ENCODE measurements at places on chromosomes 7 and 10.
A peak's percentile ranks its signal among the peaks of the same experiment; 100 is the strongest.

- no peak for DNase-seq
Observed at GRCh38 chr10:100157156-100157555, 28.7 kb downstream of the ERLIN1 start.

GRCh38 chr7:102068846-102069245 lies 217.8 kb upstream of the SH2B2 start:
- DNase-seq, result no peak

- no peak for DNase-seq
Observed at GRCh38 chr7:15781944-15782343, 95.5 kb upstream of the MEOX2 start.

- DNase-seq, result no peak
Observed at GRCh38 chr7:50449501-50449880, 659 bp downstream of the FIGNL1 start.

DNA sequence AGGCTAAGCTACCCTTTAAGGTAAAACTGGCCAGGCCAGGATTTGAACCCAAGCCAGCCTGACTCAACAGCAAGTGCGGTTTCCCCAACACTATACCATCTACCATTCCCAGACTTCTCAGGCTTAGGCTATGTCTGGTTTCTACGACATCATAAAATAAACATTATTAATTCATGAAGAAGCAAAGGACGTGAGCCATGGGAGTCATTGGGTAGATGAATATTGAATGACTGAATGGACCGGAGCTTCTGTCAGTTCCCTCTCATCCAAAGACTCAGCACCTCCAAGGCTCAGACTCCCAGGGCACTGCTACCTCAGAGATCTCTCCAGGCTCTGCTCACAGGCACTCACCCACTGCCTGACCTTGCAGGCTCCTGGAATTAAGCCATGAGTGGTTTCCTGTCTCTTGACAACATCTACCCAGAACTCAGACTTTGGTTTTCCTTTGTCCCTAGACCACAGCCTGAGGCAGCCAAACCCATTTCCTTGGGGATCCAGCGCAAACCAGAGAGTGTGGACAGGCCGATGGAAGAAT lies 64.6 kb upstream of the STEAP1B start:
- no peak for DNase-seq

DNA sequence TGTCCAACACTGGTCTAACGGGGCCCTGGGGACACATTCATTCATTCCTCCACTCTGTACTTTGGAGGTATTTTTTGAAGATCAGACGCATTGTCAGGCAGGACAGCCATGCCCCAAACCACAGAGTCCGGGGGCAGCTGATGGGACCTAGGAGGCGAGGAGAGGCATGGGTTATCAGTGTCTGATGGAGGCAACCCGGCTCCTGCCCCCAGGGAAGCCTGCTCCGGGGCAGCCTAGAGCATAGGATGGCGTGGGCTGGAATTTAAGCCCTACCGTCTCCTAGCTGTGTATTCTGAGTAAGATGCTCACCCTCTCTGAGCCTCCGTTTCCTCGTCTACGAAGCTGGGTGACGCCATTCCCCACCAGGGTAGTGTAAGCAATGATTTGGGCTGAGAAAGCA lies 55.4 kb upstream of the ELN start:
- no peak for DNase-seq

DNA sequence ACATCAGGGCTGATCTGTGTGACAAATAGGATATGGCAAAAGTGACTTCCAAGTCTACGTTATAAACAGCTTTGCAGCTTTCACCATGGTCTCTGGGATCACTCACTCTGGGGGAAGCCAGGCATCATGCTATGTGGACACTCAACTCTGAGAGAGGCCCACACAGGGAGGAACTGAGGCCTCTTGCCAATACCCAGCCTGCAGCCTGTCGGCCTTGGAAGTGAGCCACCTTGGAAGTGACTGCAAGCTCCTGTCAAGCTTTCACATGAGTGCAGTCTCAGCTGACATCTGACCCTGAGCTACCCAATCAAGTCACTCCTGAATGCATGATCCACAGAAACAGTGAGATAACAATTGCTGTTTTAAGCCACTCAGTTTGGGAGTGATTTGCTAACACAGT lies 56.5 kb downstream of the MMRN2 start:
- no peak for DNase-seq

- DNase-seq, result peak; percentile 57
Observed at GRCh38 chr7:121395494-121395960, 581 bp downstream of the FAM3C start.

- peak; percentile 31 for DNase-seq
Observed at GRCh38 chr7:23468526-23469149, 1.7 kb downstream of the IGF2BP3 start.

GRCh38 chr7:28595076-28595475 lies 182.8 kb downstream of the CREB5 start:
- no peak for DNase-seq

Measured in HT-29 (cell line).